H54 (cell line): ENCODE measurements at places on chromosomes 3 and 15.

GRCh38 chr3:98577178-98577895 is 16.1 kb downstream of the CPOX start:
- no peak for DNase-seq

- DNase-seq, result peak; percentile 43
These were observed 7.5 kb upstream of the PGPEP1L start for GRCh38 chr15:99014803-99015697.

- DNase-seq, result peak; percentile 42
These were observed 17.6 kb downstream of the EXOSC7 start for GRCh38 chr3:44993471-44994205.

DNA sequence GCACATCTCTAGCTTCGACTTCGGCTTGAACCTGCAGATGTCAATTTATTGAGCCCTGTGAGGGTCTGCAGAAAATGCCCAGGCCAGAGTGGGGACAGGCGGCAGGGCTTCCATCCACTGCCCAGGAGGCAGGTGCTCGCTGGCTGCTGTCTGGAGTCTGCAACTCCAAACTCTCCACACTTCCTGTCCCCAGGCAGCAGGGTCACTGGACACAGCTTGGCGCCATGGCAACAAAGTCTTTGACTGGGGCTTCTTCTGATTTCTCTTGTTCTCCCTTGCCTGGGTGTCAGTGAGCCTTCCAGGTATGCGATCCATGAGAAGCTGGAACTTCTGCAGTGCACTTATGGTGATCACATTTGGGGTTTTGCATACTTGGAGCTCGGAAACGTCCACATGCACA is 33.5 kb downstream of the SV2B start:
- DNase-seq, result no peak

DNA sequence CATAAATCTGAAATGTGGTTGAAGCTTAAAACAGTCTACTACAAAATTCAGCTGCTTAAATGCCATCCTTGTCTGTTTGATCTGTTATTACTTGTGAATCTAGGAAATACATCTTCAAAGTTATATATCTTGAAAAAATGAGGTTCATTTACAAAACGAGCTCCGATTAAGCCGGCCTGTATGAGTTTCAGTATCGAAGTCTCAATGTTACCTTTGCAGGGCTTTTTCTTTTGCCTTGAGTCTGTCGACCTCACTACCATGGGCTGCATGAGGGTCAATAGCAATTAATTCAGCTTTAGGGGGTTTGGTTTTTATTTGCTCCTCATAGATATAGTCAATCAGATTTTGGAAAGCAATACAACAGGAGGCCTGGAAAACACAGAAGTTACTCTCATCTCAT is 23.2 kb downstream of the ERICH6 start:
- DNase-seq, result no peak

- no peak for DNase-seq
These were observed 329.0 kb downstream of the GBE1 start for GRCh38 chr3:81432456-81432855.

DNA sequence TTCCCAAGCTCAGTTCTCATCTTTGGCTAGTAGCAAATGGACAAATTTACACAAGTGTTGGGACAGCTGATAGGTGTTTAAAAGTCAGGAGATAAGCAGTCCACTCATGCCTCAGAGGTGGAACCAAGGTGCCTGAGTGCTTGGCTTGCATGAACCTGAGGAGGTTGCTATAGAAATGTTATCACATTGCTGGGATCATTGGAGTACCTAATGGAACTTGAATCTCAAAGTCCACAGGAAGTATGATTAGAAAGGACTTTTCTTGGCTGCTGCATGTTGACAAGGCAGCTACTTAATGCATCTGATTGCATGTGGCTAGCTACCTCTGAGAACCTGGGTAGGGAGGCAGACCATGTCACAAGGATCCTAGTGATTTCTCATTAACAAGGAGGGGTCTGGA is 39.5 kb upstream of the C3orf80 start:
- DNase-seq, result no peak

DNA sequence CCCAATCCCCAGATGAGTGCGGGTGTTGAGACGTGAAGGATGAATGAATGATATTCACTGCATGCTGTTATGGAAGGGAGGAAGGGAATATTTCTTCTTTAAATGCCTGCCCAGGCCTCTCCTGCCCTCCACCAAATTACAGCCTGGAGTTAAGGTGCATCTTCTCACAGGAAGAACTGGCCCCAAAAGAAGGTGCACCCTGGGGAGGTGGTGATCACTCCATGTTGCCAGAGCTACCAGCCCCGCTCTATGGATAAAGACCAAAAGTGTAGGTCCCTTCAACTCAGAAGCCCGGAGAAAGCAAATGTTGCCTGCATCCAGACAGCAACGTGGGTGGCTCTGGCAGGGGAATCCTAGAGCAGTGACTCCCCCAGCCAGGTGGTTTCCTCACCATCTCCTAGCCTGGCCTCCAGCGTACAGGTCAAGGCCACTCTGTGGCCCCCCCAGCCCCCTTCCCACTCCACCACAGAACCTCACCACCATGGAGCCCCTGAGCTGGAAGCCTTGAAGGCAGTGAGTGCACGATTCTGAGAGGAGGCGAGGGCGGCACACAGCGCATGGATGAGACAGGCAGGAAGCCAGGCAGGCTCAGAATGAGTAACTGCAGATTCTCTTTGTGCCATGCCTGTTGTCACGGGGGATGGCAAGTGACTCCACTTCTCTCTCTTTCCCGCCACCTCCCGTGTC is 3.5 kb upstream of the VIPR1 start:
- no peak for DNase-seq

- peak; percentile 64 for DNase-seq
These were observed 453 bp downstream of the ZDHHC23 start for GRCh38 chr3:113948015-113948917.

GRCh38 chr3:29593802-29594201 is 312.9 kb downstream of the RBMS3 start:
- no peak for DNase-seq

DNA sequence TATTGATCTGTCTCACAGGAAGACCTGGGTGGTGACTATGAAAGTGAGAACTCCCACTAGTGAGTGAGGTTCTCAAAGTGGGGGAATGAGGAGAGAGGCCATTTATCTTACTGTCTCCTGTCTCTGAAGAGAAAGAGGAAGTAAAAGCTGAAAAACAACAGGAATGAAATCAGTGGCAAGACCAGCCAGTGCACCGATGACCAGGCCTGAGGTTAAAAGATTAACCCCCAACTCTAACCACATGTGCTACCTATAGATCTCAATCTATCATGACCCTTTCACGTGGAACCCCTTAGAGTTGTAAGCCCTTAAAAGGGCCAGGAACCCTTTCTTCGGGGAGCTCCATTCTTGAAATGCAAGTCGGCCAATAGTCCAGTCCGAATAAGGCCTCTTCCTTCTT is 239.3 kb upstream of the CNTN6 start:
- no peak for DNase-seq

DNA sequence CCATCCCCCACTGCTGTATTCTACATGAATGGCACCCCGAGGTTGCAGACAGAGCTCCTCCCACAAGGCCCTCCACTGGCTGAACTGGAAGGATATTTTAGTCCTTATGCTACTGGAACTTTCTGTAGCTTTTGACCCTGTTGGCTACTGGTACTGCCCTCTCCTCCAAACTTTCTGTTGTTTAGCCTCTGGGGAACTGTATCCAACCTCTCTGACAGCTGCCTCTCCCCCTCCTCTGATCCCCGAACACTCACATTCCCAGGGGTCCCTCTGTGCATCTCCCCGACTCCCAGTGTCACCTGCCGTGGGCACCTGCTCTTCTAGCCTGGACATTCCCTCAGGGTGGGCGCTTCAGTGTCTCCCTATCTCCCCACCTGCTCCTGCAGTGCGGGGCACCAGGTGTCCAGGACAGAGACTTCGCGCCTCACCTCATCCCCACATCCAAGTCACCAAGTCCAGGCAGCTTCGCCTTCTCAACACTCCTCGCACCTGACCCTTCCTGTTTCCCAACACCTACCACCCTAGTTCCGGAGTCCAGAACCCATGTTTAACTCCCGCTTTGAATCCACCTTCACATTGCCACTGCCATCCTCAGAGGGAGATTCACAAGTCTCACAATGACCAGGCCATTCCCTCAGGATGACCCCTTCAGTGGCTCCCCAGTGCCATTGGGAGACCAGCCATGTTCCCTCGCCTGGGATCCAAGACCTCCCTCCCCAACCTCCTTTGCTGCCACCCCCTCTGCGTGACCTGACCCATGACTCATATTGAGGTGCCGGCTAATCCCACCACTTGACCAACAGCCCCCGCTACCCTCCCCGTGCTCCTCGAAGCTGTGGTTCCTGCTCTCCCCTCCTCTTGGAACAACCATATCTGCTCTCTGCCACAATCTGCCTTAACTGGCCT is 34.2 kb downstream of the BDH1 start:
- DNase-seq, result no peak

DNA sequence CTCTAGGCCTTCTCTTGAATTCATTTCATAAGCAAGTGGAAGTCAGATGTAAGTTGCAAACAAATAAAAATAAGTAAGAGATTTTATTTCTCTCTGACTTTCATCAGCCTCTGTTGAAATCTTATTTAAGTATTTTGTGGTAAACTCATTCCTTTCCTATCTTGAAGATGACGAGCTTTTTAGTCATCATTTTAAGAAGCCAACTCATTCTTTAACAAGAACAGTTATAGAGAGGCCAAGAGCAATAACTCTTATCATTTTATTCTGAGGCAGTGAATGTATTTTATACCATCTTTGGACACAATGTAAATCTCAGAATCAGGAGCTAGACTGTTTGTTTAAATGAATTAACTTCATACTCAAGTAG is 147.5 kb upstream of the MBNL1 start:
- DNase-seq, result peak; percentile 22

DNA sequence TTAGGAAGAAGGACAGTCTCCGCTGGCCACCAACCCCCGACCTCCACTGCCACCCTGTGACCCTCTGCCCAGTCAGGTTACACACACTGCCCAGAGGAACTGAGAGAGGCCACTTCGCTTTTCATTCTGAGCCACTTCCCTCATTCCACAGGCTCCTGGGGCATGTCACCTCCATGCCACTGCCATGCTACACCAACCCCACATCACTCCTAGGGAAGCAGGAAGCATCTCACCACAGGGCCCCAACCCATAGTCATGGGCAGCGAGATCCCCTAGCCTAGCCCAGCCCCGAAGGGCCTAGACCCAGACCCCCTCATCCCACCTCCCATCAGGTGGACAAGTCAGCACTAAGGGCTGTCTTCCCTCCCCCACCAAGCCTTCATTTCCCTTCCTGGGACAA is 1.4 kb downstream of the PLCB2 start:
- no peak for DNase-seq

- DNase-seq, result no peak
These were observed 542 bp downstream of the INKA1 start for GRCh38 chr3:49803465-49804140.

- DNase-seq, result no peak
These were observed 1126.7 kb downstream of the TUSC7 start for GRCh38 chr3:117836296-117836695.

GRCh38 chr3:123881771-123882170 is 2.4 kb downstream of the MYLK start:
- DNase-seq, result no peak

GRCh38 chr15:88904624-88905327 is 8.4 kb downstream of the MFGE8 start:
- peak; percentile 56 for DNase-seq

DNA sequence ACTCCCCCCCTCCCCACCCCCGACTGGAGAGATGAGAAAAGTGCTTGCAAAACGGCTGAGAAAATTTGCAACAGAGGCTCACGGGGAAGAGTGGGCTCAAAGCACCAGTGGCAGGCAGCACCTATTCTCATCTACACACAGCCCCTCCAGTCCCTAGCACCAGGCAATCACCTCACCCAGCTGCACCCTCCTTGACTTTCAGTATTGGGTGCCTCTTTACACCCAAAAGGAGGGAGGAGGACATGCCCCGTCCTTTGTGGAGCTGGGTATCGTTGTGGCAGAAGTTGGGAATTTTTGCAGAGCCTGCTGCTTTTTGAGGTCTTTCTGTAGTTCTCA is 182.8 kb upstream of the TOPAZ1 start:
- no peak for DNase-seq

DNA sequence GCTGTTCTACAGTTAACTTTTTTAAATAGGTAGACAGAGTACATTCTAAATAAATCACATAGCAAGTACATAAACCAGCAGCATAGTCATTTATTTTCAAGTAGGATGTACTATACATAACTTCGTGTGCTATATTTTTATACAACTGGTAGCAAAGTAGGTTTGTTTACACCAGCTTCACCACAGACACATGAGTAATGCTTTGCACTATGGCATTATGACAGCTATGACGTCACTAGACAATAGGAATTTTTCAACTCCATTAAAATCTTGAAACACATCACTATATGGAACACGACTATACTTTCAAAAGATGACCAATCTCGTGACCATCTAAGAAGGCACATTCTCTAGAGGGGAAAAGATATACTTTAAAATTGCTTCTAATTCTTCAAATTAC is 3.5 kb downstream of the TEX55 start:
- DNase-seq, result no peak

GRCh38 chr3:73516631-73517030 is 108.1 kb downstream of the PDZRN3 start:
- DNase-seq, result no peak

DNA sequence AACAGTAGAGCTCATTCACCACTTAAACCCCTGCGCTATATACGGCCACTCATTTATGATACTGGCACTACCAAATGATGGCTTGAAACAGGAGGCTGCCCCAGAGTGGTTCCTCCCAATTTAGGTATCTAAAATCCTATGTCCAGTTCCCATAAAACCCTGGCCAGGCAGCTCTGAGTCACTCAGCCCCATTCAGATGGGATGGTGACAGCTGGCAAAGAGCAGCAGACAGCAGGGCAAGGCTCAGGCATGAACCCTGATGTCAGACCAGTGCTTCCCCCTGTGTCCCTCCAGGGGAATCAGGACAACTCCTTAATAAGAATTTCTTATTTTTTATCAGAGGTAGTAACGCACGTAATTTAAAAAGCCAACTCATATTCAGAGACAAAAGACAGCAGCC is 77.2 kb upstream of the RNU6-1 start:
- DNase-seq, result no peak

- no peak for DNase-seq
These were observed 201.4 kb upstream of the STT3B start for GRCh38 chr3:31331278-31331677.

DNA sequence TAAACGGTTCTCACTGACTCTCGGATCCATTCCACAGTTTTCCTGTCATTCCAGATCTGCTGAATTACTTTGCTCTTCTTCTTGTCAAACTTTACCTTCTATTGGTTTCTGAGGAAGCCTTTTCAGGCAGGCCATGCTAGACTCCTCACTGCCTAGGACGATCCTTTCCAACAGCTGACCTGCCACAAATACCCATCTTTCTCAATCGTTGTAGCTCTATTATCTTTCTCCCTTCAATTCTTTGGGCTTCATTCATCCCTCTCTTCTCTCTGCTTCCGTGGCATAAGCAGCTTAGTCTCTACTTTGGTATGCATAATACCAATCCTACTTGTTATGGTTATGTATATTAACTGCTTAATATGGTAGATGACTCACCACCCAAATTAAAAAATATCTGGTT is 421.8 kb downstream of the NLGN1 start:
- no peak for DNase-seq

GRCh38 chr3:159732172-159733111 is 256.2 kb upstream of the IL12A start:
- no peak for DNase-seq
